EL (cell line): ENCODE measurements at places on chromosomes 6 and 20.
A peak's percentile ranks its signal among the peaks of the same experiment; 100 is the strongest.

DNA sequence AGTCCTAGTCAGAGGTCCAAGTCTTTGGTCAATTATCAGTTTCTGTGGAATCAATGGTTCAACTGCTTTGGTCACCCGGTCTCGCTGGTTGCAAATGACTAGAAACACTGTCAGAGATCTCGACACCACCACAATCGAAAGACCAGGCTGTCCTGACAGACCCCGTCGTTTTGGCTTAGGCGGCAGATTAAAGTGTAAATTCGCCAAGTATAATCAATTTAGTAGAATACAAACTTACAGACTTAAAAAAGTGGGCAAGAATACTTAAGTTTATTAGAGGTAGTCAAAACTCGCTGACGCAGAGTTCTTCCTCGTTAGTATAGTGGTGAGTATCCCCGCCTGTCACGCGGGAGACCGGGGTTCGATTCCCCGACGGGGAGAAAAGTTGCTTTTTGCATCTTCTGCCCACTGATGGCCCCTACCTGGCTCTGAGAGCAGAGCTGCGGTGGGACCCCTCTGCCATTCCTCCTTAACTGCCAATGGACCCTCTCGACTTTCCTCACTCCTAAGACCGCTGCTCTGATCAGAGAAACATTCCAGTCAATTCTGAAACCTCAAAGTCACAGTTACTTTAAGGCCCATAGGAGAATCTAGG, 30.6 kb upstream of the ZNF184 start:
- DNase-seq: peak; percentile 75

GRCh38 chr6:17165383-17165782, 63.5 kb downstream of the STMND1 start:
- peak; percentile 77 for DNase-seq

DNA sequence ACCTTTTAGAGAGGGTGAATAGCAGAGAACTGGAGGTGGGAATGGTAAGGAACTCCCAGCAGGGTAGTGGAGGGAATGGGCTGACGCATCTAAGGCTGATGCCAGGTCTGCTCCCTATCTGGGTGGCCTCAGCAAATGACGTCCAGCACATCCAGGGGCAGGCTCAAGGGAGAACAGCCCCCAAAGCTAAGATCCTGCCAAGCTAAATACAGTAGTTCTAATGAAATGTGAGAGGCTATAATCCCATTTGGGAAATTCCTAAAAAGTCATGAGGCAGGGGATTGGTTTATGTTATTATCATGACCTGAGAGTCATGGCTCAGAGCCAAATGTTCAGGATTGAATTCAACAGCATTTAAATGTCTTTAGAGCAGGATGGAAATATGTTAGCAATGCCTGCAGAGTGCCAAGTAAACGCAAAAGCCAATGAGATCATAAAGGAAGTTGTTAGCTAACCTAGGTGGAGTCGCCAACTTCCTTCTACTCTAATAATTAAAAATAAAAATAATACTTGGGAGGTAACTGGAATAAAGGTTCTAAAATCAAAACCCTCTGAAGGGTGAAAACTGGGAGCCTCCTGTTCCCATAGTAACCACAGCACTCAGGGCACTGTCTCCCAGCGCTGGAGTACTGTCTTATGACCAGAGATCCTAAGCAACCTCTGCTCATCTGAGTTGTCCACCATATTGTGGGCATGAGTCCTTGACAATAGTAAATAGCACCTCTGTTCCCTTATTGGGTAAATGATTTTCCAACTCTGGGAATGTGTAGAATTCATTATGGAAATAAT, 34.8 kb downstream of the IYD start:
- peak; percentile 81 for DNase-seq

GRCh38 chr20:54665812-54666211, 190.4 kb downstream of the DOK5 start:
- DNase-seq: no peak

DNA sequence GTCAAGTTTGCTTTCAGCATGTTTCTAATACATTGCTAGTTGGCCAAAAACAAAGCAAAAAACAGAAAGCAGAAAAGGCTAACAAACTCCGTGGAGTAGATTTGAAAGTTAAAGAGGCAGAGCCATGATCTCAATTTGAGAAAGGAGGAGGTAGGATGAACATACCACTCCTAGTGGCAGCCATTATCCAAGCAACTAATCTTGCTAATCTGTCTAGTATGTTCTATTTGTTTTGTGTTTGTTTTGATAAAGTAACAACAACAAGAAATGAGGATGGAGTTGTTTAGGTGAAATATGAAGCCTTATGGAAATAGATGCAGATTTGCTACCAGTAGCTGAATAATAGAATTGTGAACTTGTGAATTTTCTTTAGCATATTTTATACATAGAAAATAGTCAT, 295.5 kb upstream of the PRDM1 start:
- no peak for DNase-seq

GRCh38 chr6:18367371-18367770, 19.8 kb upstream of the RNF144B start:
- no peak for DNase-seq

- no peak for DNase-seq
Measured at GRCh38 chr6:136486357-136486756, 63.9 kb downstream of the MAP7 start.

GRCh38 chr6:144753023-144753705, 468.0 kb downstream of the UTRN start:
- no peak for DNase-seq

- DNase-seq: no peak
Measured at GRCh38 chr6:108739496-108740330, 108.5 kb upstream of the ARMC2 start.

DNA sequence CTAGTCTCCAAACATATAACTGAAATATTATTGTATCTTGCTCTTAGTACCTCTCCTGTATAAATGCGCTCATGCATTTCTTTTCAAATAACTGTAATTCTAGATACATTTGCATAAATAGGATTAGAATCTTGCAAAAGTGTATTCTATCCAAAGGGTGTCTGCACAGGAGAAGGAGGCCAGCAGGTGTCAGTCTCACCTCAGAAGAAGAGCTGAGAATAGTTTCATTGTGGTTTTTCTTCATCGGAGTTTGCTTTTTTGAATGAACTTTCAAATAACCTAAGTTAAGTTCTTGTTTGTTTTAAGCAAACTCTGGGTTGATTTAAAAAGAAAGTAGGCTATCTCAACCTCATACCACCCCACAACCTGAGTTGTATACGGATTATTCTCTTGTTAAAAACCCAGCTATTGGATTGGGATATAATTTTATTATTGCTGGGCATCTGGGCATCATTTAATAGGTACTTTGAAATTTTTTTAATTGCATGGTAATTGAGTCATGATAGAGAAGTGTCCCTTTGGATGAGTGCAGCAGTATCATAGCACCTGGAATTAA, 125.0 kb upstream of the MLIP start:
- DNase-seq: peak; percentile 64

GRCh38 chr6:143136647-143137046, 76.0 kb downstream of the AIG1 start:
- DNase-seq: peak; percentile 12

DNA sequence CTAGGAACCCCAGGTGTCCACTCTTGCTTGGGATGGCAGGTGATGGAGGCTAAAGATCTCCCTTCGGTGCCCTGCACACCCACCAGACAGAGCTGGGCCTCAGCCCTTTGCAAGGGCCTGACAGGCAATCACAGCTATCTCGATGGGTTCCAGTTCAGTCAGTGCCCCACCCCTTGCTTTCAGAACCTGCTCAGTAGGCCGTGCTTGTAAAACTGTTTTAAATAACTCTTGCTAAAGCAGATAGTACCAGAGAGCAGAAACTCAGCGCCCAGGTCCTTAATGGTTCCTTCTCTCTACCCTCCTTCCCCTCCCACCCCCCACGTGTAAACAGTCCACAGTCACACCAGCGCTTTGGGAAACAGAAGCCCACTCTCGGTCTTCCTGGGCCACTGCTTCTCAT, 39.2 kb downstream of the C6orf132 start:
- DNase-seq: no peak

GRCh38 chr20:52171025-52171424, 20.6 kb downstream of the ZFP64 start:
- no peak for DNase-seq

DNA sequence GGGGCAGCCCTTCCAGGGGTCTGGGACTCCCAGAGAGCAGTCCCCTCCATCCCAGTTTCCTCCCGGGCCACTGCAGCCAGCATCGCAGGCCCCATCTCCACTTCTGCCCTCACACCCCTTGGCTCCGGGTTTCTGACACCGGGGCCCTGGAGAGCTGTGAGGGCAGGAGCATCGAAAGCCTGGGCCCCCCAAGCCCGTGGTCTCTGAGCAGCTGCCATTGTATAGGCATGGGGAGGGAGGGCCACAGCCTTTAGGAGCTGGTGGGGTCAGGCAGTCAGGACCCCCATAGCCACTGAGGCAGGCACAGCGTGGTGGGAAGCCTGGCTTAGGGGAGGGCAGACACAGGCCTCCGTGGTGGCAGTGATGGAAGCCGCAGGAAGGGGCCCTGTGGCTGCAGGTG, 9.7 kb upstream of the GPSM3 start:
- DNase-seq: no peak

DNA sequence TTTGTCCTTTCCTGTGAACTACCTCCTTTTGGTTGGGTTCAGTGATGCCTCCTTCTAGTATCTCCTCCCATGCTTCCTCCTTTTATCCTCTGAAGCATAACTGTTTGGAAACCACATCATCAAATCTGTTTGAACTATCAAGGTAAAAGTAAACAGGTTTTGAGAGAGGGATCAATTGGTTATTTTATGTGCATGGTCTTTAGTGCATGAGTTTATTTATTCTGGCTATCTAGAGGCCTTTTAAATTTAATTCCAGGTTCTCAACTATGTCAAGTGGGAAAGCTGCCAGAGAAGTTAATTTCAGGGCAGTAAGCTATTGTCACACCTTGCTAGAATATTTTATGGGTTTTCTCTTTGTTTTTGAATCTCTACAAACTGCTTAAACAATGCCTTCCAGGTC, 54.1 kb downstream of the WASF1 start:
- no peak for DNase-seq

GRCh38 chr6:49739423-49739822, 4.8 kb downstream of the CRISP3 start:
- DNase-seq: no peak

GRCh38 chr6:79672631-79673111, 41.5 kb downstream of the SH3BGRL2 start:
- DNase-seq: peak; percentile 17

DNA sequence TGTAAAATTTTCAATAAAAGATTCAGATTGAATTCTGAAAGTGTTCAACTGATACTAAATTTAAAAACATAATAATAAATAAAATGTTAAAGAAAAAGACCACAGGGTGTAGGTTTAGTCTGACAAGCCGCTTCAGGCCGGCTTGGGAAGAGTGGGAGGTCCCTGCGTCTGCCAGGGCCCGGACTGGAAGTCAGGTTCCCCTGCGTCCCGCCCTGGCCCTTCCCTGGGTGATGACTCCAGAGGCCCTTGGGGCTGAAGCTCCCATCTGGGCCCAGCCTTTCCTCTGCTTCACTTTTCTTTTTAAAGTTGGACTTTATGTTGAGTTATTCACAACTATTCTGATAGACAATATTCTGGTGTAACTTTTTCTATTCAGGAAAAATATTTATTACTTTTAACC, 93.3 kb downstream of the SMOC2 start:
- DNase-seq: no peak

DNA sequence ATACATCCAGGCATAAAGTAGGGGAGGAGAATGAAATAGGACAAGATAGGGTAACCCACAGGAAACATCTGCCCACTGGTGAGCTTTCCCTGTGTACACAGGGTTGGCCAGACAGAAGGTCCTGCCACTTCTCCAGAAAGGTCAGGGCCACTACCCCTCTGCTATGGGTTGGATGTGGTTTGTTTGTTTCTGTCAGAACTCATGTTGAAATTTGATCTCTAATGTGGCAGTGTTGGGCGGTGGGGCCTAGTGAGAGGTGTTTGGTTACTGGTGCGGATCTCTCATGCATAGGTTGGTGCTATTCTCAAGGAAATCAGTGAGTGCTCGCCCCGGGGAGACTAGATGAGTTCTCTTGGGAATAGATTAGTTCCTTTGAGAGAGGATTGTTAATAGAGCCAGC, 15.6 kb upstream of the MAS1 start:
- no peak for DNase-seq

GRCh38 chr6:96926425-96926824, 1.9 kb downstream of the KLHL32 start:
- no peak for DNase-seq

GRCh38 chr6:36685926-36686667, 7.6 kb downstream of the CDKN1A start:
- peak; percentile 18 for DNase-seq
